ENCODE measurements at places on chromosomes 4 and X.

GRCh38 chrX:68204521-68205038, 228.7 kb downstream of the OPHN1 start:
- no peak for DNase-seq

- no peak for DNase-seq
Observed at GRCh38 chrX:11040405-11040804, 70.7 kb upstream of the HCCS start.

DNA sequence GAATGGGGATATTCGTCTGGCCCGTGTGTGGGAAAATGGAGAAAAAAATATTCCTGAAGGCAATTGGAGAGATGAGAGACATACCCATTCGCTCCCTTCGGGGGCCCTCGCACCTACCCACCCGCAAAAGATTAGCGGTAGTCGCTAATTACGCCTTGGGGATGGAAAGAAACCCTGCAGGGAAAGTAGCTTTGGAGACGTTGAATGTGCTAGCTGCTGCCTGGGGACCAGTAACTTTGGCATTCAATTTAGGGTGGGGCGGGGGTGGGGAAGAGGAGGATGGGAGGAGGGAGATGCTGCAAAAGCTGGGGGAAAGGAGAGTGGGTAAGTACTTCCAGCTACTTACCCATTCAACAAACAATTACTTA, 407 bp upstream of the ZC4H2 start:
- DNase-seq = no peak

- no peak for DNase-seq
Observed at GRCh38 chrX:28697732-28698131, 110.5 kb downstream of the IL1RAPL1 start.

DNA sequence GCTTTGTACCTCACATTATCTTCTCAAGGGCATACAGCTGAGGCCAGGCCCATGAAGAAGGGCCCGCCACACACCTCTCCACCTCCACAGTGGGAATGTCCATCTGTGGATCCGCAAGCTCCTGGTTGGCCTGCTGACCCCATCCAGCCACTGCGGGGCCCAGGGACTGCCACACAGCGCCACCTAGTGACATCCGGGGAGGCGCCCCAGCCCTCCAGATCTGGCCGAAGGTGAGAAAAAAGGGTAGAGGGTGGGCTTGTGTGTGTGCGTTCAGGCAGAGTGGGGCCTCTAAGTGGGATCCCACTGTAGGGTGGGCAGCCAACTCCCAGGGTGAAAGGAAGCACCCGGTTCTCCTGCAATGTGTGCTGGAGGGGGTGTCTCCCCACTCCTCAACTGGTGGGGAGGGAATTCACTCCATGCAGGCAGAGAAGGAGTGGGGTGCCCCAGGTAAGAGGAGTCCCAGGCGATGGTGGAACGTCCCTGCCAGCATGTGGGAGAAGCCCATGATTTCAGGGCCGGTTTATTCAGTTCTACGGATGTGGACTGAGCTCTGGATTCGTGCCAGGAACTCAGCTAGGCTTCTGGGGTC, 117.3 kb downstream of the ENPP6 start:
- peak; percentile 68 for DNase-seq

- DNase-seq = no peak
Observed at GRCh38 chrX:69503228-69503781, 821 bp upstream of the NALF2 start.

GRCh38 chrX:16975233-16975632, 28.8 kb downstream of the REPS2 start:
- DNase-seq = no peak

- DNase-seq = no peak
Observed at GRCh38 chrX:128250621-128251020, 198.4 kb upstream of the ACTRT1 start.

DNA sequence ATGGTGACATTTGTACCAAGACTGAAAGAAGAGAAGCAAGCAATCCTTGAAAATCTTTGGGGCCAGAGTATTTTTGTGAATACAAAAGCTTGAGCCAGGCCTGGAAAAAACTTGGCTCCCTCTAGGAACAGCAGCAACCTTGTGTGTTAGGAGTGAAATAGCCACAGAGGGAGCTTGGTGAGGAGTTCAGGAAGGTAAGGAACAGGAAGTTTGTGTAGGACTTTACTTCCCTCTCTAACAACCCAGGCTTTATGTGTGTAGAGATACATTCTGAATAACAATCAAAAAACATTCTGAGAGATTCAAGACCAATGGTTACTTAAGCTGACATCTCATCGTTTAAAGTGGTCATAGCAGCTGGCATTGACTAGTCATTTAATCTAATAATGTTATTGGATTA, 668.5 kb downstream of the PCDH18 start:
- no peak for DNase-seq

- no peak for DNase-seq
Observed at GRCh38 chrX:39631276-39632229, 466.2 kb downstream of the BCOR start.
